CD4-positive, alpha-beta memory T cell (primary cell): ENCODE measurements at places on chromosomes 6 and 20.

DNA sequence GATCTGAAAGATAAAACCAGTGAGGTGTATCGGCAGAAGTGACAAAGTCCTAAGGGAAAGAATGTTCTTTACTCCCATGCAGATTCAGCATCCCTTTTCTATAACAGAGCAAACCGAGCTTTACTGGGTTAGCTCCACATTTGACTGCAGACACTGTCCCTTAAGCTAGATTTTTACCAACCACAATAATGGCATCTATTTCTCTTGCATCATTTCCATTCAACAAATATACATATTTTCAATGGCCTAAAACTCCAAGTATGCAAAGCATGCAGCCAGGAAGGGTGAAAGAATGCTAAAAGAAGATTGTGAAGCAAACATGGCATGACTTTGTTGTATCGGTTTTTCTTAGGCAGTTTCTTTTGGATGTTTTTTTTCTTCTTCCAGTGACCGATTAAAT lies 255.4 kb downstream of the OGFRL1 start:
- no peak for DNase-seq

DNA sequence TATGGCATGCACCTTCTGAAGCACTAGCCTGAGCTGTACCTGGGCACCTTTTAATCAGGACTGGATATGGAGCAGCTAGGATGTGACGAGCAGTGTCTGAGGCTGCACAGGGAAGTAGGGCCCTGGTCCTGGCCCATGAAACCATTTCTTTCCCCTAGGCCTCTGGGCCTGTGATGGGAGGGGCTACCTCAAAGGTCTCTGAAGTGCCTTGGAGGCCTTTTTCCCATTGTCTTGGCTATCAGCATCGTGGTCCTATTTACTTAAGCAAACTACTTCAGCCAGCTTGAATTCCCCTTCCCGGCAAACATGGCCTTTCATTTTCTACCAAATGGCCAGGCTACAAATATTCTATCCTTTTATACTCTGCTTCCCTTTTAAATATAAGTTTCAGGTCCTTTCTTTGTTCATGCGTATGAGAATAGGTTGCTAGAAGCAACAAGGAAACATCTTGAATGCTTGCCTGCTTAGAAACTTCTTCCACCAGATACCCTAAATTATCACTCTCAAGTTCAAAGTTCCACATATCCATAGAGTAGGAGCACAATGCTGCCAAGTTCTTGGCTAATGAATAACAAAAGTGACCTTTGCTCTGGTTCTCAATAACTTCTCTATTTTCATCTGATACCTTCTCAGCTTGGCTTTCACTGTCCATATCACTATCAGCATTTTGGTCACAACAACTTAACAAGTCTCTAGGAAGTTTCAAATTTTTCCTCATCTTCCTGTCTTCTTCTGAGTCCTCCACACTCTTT lies 673.1 kb downstream of the HTR1B start:
- DNase-seq = no peak

GRCh38 chr20:16707674-16708073 lies 22.2 kb upstream of the SNRPB2 start:
- DNase-seq = no peak

- DNase-seq = no peak
These were observed 1084.8 kb upstream of the CITED2 start for GRCh38 chr6:140459209-140459608.

DNA sequence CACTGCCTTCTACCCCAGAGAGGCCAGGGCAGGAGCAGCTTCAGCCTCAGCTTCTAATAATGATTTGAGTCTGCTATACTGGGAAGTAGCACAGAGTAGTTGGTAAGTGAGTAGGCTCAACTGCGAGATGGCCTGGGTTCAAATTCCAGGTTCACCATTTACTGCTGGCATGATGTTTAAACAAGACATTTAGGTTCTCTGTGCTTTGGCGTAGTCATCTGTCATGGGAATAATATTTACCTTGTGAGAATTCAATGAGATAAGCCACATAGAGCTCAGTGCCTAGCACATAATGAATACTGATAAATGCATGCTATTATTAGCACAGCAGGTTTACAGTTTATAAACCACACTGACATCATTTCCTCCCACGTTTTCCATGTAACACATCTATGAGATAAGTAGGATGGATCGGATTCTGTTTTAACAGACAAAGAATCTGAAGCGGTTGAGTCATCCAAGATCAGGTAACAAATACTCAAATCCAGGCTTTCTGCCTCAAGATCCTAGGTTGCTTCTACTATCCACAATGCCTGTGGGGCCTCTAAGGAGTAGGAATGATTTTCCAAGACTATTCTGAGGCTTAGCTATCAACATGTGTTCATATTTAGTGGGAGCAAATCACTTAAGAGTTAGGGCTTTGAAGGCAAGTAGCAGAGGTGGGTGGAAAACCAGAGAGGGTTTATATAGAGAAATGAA lies 72.9 kb upstream of the DTNBP1 start:
- no peak for DNase-seq

DNA sequence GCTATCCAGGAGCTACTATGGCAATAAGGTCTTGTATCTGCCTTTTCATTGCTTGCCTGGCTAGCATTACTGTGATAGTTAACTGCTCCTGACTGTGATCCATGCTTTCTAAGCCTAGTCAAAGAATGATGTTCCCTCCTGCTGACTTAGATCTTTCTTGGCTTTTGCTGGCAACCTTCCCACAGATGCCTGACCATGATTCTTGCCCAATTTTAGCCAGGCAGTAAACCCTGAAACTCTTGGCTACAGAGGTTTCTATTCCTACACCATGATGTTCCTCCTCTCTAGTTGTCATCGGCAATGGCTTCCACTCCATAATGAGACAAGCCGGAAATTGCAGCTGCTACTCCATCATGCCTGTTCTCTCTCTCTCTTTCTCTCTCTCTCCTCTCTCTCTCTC lies 238.1 kb downstream of the HAO1 start:
- DNase-seq = no peak

GRCh38 chr6:49549691-49550491 lies 577 bp upstream of the C6orf141 start:
- no peak for DNase-seq

GRCh38 chr6:11854408-11855165 lies 76.0 kb upstream of the ADTRP start:
- no peak for DNase-seq

DNA sequence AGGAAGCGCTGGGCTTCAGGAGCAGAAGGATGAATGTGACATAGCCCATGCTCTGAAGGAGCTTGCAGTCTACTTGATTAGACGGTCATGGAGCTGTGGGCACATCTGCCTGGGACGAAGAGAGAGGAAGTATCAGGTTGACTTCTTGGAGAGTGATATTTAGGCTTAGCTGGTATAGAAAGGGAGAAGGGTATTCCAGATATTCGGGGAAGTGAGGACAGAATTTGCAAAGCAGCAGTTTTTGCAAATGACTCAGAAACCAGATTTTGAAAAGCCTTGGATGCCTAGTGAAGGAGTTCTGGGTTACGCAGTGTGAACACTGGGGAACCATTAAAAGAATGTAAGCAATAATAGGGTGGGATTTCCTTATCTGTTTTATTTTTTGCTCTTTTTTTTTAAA lies 60.7 kb downstream of the EYA4 start:
- DNase-seq = no peak
